Stimulated activated CD8-positive, alpha-beta memory T cell treated with anti-CD3 and anti-CD28 coated beads, Interleukin-4, amount 100 ng/mL, for 4 hours (primary cell): ENCODE measurements at places on chromosomes 2 and 18.

DNA sequence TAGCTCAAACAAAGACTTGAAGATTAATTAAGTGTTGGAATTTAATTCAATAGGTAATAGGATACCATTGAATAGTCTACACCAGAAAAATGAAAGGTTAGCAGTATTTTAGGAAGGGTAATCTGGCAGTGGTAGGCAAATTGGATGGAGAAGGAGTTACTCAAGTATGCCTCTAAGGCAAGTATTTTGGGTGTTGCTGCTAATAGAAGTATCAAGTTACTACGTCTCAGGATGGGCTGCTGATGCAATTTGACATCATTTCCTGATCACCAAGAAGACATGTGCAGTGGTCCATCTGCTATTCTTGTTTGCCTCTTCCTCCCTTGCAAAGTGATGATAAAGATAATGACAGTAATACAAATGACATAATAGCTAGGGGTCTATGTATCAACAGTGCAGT is 485.3 kb downstream of the TGIF1 start:
- no peak for DNase-seq

- DNase-seq, result no peak
These were observed 22.9 kb upstream of the MGAT4A start for GRCh38 chr2:98753801-98754200.

DNA sequence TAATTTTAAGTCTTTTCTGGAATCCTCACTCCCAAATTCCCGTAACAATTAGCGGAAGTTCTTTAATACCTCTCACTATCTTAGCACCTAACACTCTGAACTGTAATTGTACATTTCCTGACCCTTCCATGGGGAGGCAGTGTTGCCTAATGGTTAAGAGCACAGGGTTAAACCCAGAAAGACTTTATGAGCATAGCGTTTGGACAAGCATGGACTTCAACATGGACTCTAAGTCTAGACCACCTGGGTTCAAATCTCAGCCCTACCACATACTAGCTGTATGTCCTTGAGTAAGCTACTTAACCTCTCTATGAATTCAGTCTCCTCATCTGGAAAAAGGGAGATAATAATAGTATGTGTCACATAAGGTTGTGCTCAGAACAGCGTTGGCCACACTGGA is 13.0 kb downstream of the ANTXR1 start:
- no peak for DNase-seq

GRCh38 chr2:11753886-11754699 is 7.7 kb downstream of the LPIN1 start:
- DNase-seq, result peak; percentile 65

DNA sequence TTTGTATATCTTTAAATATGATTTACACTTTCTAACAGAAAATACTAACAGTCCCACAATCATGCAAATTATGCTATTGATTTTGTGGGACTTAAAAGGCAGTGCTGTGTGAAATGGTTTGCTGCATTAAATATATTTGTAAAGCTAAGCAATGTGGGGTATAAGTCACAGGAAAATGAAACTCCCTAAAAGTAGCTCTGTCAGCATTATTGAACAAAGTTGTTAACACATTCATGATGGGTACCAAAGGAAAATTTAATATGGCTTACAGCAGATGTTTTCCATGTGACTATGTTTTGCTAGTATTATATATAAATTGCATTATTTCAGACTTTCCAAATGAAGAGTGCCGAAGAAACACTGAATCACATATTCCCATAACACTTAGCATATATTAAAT is 1450.0 kb downstream of the LRP1B start:
- no peak for DNase-seq

DNA sequence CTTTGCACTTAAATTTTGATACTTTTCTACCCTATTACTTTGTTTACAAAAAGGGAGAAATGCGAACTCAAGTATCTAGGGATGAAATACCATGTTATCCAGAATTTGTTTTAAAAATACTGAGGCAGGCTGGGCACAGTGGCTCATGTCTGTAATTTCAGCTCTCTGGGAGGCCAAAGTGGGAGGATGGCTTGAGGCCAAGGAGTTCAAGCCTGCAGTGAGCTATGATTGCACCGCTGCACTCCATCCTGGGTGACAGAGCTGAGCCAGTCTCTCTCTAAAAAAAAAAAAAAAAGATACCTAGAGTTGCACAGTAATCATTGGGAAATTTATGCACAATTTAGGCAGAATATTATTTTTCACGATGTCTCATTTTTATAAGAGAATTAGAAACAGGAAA is 12.4 kb upstream of the VAPA start:
- no peak for DNase-seq
